ENCODE measurements at places on chromosomes 6 and 20.

GRCh38 chr6:33886673-33887144 lies 82.9 kb upstream of the MLN start:
- no peak for DNase-seq

GRCh38 chr20:52410182-52410647 lies 218.6 kb upstream of the ZFP64 start:
- DNase-seq: peak; percentile 55

DNA sequence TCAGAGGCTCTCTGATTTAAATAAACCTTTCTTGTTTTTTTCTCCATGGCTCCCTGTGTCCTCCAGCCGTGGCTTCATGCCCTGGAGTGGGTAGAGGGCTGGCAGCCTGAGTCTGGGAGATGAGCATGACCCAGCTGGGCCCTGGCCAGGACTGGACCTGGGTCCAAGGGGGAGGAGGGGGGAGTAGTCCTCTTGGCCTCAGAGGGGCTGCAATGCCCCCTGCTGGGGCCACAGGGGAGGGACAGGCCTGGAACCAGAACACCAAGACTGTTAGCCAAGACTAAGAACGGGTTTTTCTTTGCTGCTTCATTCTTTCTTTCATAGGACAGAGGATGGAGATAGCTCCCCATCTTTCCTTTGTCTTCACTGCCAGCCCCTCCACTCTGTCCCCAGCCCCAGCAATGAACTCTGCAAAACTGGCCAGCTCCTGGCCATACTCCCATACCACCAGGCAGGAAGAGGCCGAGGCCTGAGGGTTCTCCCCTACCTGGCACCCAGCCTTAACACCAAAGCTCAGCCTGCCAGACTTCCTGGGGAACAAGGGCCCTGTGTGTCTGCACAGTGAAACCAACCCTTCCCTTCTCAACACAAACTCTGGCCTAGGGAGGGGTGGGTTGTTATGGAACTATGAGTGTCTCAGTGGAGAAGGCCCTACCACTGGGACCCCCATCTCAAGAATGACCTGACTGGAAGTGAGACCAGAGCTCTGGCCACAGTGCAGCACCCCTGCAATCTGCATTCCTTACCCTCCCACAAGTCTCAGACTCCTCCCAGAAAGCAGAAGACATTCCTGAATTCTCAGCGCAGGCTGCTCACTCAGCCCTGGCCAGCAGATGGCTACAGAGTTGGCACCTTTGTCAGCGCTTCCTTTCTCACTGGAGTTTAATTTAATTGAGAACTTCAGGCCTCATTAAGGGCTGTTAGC lies 11.0 kb downstream of the SLC29A1 start:
- DNase-seq: no peak

- DNase-seq: no peak
These were observed 110.6 kb downstream of the UBE3D start for GRCh38 chr6:82954937-82955577.

GRCh38 chr20:31842471-31843157 lies 2.8 kb downstream of the FOXS1 start:
- DNase-seq: no peak

DNA sequence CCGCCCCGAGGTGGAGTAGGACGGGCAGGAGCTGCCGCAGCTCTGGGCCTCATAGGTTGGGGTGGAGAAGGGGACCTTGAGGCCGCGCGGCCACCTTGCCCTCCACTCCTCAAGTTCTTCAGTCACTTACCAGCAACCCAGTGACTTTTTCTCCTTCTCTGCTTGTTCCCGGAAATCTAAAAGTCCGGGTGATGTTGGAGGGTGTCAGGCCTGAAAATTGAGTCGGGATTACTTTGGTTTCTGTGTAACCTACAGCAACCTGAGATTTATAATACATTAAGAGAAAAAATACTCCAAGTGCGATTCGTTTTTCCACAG lies 338 bp downstream of the RWDD1 start:
- DNase-seq: no peak

DNA sequence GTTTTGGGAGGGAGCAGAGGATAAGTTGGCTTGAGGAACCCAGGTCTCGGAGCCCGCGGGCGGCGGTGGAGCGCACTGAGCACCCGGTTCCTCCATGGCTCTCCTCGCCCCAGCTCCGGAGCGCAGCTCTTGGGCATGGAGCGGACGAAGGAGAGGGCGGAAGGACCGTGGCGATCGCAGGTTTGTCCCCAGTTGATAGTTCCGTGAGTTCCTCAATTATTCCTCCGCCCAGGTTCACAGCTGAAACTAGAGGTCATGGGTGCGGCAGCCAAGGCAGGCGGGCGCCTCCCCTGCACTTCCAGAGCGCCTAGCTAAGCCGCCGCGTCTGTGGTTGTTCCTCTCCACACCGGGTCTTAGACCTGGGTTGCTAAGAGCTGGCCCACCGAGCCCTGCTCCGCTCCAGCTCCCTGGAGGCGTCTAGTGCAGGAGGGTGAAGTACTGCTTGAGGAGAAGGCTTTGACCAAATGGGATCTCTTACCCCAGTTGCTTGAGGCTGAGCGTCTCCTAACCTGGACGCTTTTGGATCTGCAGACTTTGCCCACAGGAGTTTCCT lies at the start of gene HTR1B:
Gene HTR1B, minus strand, starts transcription at position 184 of the 553 bp plus-strand sequence. Its CDS starts 88 bp downstream, at position 96.
- no peak for DNase-seq

Data from activated CD8-positive, alpha-beta memory T cell treated with anti-CD3 and anti-CD28 coated beads, Interleukin-2, amount 50 U/mL, for 4 hours (primary cell).